Karpas-422 (cell line): ENCODE measurements at places on chromosomes 13 and 19. TPM values are rescaled to one million over a fixed set of nuclear protein-coding genes. Genes with fewer than 3 reads are reported as not detected.

LPAR6 gene
- total RNA-seq: not detected in 2 replicates

DNA sequence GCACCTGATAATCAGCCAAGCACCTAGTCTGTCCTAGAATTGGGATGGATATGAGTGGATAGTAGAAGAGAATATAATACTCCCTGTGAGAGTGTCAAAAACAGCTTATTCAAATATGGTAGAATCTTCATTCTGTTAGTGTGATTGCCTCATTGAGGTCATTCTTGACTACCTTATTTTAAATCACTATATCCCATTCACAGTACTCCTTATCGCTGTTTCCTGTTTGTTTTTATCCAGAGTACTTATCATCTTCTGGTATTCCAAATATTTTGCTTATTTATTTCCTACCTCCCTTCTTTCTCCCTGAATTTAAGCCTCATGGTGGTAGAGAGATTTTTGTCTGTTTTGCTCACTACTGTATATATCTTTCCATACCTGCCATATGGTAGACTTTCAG is 9.9 kb downstream of the NDFIP2 start:
- no peak for DNase-seq

HIPK4 gene
- total RNA-seq: not detected in 2 replicates

GRCh38 chr19:11481534-11482383 is 913 bp upstream of the ELAVL3 start:
- peak; percentile 96 for DNase-seq

- DNase-seq: no peak
Observed at GRCh38 chr13:94291631-94292322, 187.7 kb downstream of the DCT start.

LRRC4B gene
- total RNA-seq: not detected in 2 replicates
